ENCODE measurements at places on chromosomes 3 and 15.

GRCh38 chr15:66739287-66739686, 37.3 kb downstream of the SMAD6 start:
- DNase-seq = no peak

DNA sequence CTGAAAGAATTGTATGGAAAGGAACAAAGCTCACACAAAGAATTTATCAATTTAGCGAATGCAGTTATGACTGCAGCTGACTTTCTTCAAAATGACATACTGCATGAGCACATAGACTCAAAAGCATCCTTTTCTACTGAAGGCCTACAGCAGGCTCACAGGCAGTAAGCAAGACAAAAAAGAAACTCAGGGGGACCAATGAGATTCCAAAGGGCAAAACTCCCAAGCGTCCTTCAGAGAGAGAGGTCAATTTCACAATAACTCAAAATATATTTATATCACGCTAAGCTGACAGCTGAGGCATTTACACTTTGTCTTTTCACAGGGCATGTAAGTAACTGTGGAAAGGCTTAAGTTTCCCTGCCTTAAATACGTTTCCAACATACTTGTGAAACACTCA, 427.9 kb upstream of the RASGRP1 start:
- peak; percentile 59 for DNase-seq

DNA sequence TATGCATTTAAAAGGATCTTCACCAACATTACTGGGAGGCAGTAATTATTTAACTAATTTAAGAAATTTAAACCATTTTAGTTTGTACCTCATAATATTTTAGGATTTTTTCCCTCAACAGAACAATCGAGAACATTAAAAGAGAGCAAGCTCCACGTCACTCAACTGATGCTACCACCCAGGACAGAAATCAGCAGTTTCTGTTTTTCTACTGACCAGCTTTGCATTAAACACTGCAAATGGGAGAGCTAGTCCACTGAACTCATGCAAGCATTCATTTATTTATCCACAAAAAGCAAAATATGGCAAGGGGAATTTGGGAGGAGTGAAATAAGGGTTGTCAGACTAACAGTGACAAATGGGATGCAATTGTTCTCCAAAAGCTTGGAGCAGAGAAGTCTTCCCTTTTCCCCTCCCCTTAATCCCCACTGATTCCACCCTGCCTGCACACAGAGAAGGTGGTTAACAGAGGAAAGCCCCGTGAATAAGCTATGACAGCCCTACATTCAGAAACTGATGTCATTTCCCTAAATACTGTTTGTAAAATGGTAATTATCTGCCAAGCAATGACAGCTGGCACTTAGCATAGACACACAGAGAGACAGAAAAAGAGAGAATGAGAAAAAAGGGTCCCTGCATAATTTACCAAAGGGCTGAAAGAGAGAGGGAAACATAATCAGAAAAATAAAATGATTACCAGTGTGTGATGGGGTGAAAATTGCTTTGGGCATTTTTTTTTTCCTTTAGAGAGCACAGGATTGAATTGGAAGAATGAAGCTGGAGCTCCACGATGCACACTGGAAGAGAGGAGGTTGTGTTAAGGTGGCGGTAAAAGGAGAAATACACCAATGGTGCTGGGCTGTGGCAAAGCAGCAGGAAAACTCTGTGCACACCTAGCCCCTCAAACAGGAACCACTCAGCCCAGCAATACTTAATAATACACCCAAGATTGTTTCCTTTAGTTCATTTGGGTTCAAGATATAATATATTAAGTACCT, 777.4 kb downstream of the TUSC7 start:
- no peak for DNase-seq

DNA sequence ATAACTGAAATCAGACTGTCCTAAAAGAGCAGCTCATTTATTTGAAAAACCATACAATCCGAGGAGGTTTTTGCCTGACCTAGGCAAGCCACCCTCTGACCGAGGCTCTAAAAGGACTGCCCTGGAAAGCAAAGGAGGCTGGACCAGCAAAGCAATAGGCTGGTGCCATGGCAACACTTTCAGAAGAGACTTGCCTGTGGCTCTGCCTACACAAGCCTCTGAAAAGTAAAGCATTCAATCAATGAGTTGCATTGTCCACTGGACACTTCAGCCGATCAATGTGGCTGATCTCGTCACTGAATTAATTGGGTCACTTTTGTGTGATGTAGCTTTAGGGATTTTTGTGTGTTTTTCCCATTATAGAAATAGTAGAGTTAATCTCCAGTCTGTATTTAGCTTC, 99.1 kb upstream of the SEMA6D start:
- DNase-seq = no peak

- DNase-seq = peak; percentile 17
These were observed 25.9 kb downstream of the HSPBAP1 start for GRCh38 chr3:122767540-122768372.

DNA sequence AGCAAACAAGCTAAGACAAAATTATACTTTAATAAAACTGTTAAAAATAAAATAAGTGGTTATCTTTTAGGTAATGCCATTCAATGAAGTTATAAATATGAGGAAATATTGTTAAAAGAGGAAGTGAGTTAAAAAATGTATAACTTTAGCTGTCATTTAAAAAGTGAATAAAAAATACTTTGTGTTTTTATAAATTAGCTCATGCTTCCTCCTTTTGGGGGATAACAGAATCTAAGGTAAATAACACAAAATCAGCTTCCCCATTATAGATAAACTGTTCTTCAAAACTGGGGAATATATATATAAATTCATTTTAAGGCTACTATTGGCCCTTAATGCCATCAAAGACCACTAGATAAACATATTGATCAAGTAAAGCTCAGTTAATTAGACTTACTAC, 113.7 kb upstream of the AADACL2 start:
- no peak for DNase-seq

GRCh38 chr3:55860049-55860721, 373.1 kb upstream of the WNT5A start:
- DNase-seq = no peak

DNA sequence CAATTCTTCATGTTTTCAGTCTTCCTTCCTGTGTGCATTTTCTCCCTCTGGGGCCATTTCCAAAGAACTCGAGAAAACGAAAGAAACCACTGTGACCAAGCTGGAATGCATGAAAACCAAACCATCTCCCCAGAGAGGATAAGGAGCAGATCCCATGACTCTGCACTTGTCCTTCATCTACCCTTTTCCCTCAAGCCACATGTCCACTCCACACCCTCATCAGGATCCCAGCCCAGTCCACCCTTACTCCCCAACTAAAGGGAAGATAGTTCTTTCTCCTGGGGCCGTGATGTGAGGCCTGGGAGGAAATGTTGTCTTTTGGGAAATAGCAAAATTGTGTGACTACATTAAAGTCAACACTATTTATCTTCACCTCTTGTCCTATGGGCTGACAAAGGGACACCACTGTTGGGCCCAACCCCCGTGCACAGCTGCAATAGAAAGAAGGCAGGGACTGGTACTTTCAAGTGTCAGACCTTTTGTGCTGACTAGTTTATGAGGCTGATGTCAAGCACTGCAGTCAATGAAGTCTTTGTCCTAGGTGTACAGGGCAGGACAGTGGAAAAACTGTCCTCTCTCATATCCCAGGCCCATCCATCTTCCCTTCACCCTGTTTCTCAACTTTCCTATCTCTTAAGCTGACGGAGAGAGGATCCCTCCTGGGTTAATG, 487.1 kb upstream of the NR2F2 start:
- peak; percentile 40 for DNase-seq

DNA sequence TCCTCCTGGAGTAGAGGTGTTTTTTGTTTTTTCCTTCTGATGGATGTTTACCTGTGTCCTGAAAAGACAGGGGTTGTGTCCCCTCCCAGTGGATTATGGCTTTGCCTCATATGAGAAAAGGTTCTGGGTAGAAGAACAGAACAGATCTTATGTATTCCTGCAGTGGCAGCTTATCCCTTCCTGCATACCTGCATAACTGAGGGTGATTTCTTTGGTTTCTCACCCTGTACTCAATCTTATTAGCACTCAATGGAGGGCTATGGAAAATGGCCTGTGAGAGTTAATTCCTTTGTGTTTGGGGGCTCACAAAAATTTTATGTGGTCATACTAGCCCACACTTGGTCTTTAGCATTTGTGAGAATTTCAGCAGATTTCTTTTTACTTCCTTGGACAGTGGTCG, 482.0 kb upstream of the ONECUT1 start:
- no peak for DNase-seq

DNA sequence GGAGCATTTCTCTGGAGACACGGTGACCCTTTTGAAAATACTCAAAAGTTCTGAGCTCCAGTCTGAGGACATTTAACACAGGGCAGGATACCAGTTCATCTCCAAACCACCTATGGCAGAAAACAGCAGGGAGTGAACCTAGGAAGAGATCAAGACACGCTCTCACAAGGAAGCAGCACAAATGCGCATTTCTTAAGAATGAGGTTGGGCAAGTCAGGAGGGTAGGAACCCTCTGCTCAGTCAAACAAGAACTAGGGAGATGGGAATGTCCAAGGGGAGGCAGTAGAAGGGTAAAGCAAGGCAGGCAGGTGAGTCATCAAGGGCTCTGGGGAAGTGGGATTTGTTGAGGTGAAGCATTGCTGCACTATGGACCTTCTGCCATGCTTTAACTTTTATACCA, 60.3 kb upstream of the PSMD6 start:
- no peak for DNase-seq

GRCh38 chr15:62360332-62361097, 195.4 kb upstream of the C2CD4B start:
- peak; percentile 4 for DNase-seq

DNA sequence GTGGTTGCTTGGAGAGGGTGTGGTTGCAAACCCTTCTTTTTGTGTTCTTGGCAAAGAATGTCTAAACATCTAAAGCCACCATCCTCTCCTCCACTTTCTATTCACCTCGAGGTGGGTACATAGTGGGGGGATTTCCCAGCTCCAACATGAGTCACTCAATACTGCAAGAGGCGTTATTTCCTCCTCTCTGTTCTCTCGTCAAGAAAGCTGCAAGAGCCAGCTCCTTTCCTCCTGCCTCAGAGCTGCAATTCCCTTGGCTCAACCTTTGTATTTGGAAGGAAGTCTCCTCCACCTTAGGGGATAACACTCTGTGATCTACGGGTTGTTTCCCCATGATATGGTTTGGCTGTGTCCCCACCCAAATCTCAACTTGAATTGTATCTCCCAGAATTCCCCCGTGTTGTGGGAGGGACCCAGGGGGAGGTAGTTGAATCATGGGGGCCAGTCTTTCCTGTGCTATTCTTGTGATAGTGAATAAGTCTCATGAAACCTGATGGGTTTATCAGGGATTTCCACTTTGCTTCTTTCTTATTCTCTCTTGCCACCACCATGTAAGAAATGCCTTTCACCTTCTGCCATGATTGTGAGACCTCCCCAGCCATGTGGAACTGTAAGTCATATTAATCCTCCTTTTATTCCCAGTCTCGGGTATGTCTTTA, 138.4 kb downstream of the PLCL2 start:
- DNase-seq = peak; percentile 56

DNA sequence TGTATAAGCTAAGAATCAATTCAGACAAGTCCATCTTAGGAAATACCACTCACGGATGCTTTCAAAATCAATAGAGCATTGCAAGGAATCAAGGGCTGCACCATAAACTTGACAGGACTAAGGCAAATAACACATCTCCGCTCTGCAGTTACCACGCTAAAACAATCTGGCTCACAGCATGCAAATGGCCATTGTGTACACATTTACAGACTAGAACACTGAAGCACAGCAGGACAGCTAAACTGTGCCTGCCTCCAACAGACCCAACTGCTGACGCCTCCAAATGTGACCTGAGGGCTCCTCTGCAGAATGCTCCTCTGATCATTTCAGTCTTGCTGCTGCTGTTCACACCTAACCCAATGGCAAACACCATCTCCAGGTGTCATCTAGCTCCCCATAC, 104.3 kb downstream of the MEX3B start:
- DNase-seq = no peak

DNA sequence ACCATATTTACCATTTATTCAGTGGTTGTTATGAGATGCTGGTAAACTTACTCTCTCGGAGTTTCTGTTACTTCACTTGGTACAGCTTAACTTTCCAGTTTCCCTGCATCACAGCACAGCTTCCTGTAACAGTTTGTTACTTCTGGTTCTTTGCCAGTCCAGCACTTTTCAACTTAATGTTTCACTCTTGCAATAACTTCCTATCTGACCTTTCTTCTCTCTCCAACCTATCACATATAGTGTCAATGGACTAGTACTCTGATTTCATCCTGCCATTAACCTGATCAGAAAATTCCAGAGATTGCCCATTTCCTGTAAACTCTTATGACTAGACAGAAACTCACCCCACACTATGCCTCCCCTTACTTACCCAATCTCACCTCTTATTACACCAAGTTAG, 3.9 kb upstream of the ATP11B start:
- peak; percentile 31 for DNase-seq

DNA sequence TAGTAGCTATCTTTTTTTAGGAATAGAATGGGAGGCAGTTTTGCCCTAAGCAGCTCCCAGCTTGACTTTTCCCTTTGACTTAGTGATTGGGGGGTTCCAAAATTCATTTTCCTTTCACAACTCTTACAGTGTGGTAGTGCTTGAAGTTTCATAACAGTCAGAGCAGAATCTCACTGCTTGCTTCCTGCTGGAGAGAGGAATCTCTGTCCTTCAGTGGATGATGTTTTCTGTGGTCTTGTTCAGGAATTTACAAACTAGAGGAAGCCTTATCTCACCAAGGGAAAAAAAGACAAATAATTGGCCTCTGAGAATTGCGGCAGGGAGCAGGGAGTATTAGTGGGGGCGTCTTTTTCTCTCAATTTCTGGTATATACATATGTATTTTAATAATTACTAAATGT, 326.6 kb upstream of the C2CD4B start:
- DNase-seq = peak; percentile 73

- no peak for DNase-seq
These were observed 125.8 kb upstream of the STT3B start for GRCh38 chr3:31406896-31407295.

GRCh38 chr15:63013052-63013808, 29.3 kb upstream of the TPM1 start:
- DNase-seq = peak; percentile 77

DNA sequence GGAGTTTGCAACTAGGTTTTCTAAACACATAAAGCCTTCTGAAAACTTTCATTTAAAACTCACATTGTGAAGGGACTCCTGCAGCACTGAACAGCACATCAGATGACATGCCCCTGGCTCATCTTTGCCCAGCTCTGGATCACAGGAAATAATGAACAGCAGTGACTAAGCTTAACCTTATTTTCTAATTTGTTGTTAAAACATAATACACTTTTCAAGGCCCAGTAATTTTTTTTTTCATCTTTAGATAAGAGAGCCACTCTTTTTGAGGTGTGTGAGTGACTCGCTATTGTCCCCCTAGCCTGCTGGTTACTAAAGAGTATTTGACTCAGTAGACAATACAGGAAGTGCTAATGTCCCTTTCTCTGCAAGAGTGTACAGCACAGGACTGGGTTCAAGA, 204.0 kb downstream of the OSBPL10 start:
- DNase-seq = no peak

DNA sequence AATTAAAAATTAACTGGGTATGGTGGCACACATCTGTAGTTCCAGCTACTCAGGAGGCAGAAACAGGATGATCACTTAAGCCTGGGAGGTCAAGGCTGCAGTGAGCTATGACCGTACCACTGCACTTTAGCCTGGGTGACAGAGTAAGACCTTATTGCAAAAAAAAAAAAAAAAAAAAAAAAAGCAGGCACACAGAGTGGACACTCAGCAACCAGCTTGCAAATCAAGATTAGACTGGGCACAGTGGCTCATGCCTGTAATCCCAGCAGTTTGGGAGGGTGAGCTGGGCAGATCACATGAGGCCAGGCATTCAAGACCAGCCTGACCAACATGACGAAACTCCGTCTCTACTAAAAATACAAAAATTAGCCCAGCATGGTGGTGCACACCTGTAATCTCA, 5.4 kb downstream of the CLN6 start:
- no peak for DNase-seq

GRCh38 chr3:148789906-148790305, 37.7 kb upstream of the CPB1 start:
- no peak for DNase-seq

All from fibroblast of pulmonary artery (primary cell).